ENCODE measurements at places on chromosomes 16 and 17. TPM values are rescaled to one million over a fixed set of nuclear protein-coding genes. Genes with fewer than 3 reads are reported as not detected.

DNA sequence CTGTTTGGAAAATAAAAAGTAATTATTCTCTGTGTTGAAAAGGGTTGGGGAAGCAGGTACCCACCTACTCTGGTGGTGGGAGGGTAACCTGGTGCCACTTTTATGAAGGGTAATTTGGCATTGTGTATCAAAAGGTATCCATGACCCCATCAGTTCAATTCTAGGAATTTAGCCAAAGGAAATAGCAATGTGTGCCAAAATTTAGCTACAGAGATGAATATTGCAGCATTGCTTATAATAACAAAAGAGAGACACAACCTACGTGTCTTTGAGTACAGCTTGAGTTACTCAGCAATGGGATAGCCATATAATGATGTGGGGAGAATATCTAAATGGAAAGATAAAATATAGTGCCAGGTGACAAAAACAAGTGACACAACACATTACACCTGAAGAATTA is 170.7 kb downstream of the NTN1 start:
- no peak for DNase-seq
- no peak overlapping the region for H3K27ac ChIP-seq
- no peaks in the 10 kb centered on the region for H3K36me3 ChIP-seq
- no peaks in the 10 kb centered on the region for H3K27me3 ChIP-seq
- H3K4me3 ChIP-seq: no peak overlapping the region

The HSD17B1 gene
- 1.1 TPM for total RNA-seq

DNA sequence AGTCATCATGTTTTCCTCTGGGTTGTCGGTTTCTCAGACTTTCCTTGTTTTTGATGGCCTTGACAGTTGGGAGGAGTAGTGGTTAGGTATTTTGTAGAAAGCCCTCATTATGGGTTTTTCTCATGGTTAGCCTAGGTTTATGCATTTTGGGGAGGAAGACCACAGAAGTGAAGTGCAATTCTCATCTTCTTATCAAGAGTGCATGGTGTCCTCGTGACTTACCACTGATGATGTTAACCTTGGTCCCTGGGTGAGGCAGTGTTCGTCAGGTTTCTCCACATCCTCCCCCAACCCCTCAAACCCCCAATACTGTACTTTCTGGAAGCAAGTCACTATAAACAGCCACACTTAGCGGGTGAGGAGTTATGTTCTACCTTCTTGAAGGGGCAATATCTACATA is 42.3 kb downstream of the BPTF start:
- no peak for DNase-seq
- H3K4me3 ChIP-seq: no peak overlapping the region
- H3K27me3 ChIP-seq: no peaks in the 10 kb centered on the region
- peaks cover 10% of the 10 kb centered on the region for H3K36me3 ChIP-seq

The PITPNM3 gene
- total RNA-seq: 1.8 TPM

GRCh38 chr17:73436954-73437353 is 125.2 kb upstream of the CDC42EP4 start:
- H3K27ac ChIP-seq: no peak overlapping the region
- no peaks in the 10 kb centered on the region for H3K36me3 ChIP-seq
- no peak for DNase-seq
- H3K4me1 ChIP-seq: no peaks in the 10 kb centered on the region
- no peak overlapping the region for H3K4me3 ChIP-seq

DNA sequence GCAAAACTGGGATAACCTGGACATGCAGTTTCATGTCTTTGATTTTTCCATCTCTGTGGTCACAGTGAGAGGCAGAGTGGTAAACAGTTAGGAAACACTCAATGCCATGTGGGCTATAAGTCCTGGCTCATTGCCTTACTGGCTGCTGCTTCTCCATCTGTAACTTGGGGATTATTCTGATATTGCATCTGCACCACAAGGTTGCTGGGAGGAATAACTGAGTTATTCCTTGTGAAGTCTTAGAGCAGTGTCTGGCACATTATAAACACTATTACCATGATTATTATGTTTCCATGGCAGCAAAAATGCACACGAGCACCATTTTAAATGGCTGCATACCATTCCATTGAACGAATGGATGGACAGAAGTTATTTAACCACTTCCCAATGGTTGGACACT is 111.7 kb upstream of the CDH5 start:
- no peak overlapping the region for H3K27ac ChIP-seq
- H3K27me3 ChIP-seq: no peaks in the 10 kb centered on the region

DNA sequence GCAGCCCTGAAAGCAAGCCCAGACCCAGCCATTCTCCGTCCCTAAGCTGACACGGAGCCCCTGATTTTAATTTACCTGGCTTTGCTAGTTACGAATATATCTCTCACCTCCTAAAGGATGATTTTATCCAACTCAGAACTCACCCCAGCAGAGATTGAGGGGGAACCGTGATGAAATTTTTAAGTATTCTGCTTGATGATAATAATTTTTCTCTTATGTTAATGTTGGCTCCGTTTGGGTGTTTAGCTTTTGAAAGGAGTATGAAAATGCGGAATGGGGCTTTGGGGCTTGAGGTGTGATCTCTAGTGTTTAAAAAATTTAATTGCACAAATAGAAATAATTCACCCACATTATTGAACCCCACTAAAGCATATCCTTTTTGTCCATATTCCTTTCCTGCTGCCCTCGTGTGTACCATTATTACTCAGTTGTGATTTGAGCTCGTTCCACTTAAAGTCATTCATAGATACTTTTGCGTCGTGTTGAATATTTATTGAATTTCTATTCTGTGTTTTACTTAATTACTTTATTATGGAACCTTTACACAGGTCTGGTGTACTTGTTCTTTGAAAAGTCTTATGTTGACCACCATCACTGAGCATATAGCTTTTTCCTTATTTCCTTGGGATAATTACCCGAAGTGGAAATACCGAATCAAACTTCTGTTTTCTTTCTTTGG is 775 bp downstream of the PRPSAP2 start:
- peaks cover 32% of the 10 kb centered on the region for H3K4me1 ChIP-seq
- no peaks in the 10 kb centered on the region for H3K36me3 ChIP-seq
- no peaks in the 10 kb centered on the region for H3K27me3 ChIP-seq
- H3K4me3 ChIP-seq: peak overlapping the region; percentile 80
- H3K27ac ChIP-seq: peak overlapping the region; percentile 51
- DNase-seq: peak; percentile 72

The NTN3 gene
- 0.36 TPM for total RNA-seq

GRCh38 chr16:10879681-10880589 is 2.9 kb downstream of the CIITA start:
- peak overlapping the region; percentile 82 for H3K4me3 ChIP-seq
- H3K36me3 ChIP-seq: no peaks in the 10 kb centered on the region
- DNase-seq: no peak
- no peak overlapping the region for H3K27ac ChIP-seq

The CDRT15L2 gene
- total RNA-seq: not detected

DNA sequence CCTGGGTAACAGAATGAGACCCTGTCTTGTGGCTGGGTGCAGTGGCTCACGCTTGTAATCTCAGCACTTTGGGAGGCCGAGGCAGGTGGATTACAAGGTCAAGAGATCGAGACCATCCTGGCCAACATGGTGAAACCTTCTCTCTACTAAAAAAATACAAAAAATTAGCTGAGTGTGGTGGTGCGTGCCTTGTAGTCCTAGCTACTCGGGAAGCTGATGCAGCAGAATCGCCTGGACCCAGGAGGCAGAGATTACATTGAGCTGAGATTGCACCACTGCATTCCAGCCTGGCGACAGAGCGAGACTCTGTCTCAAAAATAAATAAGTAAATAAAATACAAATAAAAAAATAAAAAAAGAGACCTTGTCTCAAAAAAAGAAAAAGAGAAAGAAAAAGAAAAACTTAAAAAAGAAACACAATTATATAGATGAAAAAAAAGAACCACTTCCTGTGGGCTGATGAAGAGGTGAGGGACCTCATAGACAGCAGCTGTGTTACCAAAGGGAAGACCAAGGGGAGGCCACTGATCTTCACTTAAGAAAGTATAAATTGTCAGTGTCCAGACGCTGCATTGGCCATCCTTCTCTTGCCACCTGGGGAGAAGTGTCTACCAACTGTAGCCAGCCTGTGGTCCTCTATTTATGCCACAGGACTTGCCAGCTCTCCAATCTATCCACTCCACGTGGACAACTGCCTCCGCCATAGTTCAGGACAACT is 24.4 kb upstream of the SMG1 start:
- no peaks in the 10 kb centered on the region for H3K4me1 ChIP-seq
- H3K36me3 ChIP-seq: no peaks in the 10 kb centered on the region
- no peak overlapping the region for H3K4me3 ChIP-seq
- H3K27ac ChIP-seq: no peak overlapping the region

The SPNS1 gene
- total RNA-seq: 51.9 TPM
